Caco-2 (cell line): ENCODE measurements at places on chromosomes 3 and 15.
A peak's percentile ranks its signal among the peaks of the same experiment; 100 is the strongest.

- DNase-seq = no peak
Measured at GRCh38 chr3:98525494-98525893, 2.8 kb upstream of the CLDND1 start.

- no peak for DNase-seq
Measured at GRCh38 chr3:34284959-34285826, 486.8 kb downstream of the PDCD6IP start.

- DNase-seq = no peak
Measured at GRCh38 chr3:47096959-47097358, 67.0 kb downstream of the SETD2 start.

DNA sequence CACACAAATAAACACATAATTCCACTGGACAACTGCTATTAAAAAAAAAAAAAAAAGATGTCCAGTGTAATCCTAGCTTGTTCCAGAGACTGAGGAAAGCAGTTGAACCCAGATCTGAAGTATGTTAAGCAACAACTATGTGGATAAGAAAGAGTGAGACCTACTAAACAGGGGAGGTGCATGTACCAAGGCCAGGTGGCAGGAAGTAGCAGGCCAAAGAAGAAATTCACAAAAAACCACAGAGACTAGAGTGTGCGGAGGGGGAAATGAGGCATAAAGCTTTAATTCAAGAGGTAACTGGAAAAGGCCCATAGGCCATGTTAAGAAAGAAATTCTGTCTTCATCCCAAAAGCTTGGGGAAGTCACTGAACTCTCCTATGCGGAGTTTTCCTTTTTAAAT is 490.0 kb downstream of the NAALADL2 start:
- no peak for DNase-seq

GRCh38 chr15:26359855-26360254 is 413.0 kb downstream of the GABRB3 start:
- no peak for DNase-seq

DNA sequence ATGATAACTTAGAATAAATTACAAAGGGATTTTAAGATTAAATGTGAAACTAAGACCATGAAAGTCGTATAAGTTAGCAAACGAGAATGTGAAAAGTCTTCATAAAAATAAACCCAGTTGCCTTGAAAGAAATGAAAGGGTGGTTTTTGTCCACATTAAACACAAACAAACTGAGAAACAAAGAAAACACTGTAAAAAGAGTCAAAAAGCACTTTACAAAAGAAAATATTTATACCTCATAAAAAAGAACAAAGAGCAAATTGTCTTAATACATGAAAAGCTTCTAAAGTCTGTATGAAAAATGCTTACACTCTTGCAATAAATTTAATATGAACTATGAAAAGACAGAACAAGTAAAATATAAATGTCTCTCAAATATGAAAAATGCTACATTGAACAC is 865.9 kb upstream of the CADM2 start:
- DNase-seq = no peak

- DNase-seq = no peak
Measured at GRCh38 chr3:24242012-24242698, 252.5 kb downstream of the THRB start.

GRCh38 chr15:28975766-28976179 is 90.0 kb downstream of the APBA2 start:
- peak; percentile 59 for DNase-seq
